ENCODE measurements at places on chromosomes 1 and 21.

- DNase-seq, result no peak
Observed at GRCh38 chr1:232074265-232074664, 447.7 kb downstream of the DISC1 start.

DNA sequence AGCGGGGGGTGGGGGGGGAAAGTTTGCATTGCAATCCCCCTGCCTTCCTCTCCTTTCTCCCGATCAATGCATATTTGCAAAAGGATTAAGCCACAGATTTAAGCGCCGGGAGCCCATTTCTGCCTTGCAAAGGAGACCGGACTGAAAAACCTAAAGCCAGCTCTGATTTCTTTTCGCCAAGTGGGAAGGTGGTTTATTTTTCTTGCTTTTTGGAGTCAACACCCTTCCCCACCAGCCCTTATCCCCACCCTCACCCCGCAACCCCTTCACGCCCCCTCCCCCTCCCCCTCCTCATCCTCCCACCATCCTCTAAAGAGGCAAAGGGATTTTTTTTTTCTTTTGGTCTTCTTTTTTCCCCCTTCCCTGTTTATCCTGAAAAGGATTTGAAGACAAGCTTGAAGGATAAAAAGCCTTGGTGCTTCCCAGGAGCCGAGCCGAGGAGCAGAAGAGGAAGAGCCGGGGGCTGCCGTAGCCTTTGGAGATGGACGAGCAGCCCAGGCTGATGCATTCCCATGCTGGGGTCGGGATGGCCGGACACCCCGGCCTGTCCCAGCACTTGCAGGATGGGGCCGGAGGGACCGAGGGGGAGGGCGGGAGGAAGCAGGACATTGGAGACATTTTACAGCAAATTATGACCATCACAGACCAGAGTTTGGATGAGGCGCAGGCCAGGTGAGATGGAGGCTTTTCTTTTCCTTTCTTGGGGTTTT, 513 bp downstream of the PBX1 start:
- no peak for DNase-seq

GRCh38 chr21:44900559-44901251, 20.0 kb downstream of the ITGB2 start:
- no peak for DNase-seq

DNA sequence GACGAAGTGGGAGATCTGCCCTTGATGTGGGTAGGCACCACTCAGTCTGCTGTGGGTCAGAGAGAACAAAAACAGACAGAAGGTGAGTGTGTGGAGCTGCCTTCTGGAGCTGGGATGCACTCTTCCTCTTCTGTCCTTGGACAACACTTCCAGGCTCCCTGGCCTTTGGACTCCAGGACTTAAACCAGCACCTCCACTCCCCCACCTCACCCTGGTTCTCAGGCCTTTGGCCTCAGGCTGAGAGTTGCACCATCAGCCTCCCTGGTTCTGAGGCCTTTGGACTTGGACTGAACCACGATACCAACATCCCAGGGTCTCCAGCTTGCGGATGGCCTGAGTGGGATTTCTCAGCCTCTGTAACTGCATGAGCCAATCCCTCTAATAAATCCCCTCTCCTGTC, 68.1 kb upstream of the STUM start:
- no peak for DNase-seq

DNA sequence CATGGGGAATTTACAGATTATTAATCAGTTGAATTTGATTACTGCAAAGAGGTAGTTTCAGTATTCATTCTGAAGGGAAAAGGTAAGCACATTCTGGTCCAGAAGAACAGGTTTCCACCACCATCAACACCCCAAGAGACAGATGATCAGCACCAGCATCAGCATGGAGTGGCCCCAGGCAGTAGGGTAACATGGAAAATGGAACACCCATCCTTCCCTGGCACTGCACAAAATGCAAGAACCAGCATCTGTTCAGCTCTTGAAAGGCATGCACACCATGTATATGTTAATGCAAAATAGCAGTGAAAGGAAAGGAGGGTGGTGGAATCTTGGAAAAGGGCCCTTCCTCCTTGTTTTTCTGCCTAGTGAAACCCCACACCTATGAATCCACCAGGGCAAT, 9.2 kb downstream of the HSD3B1 start:
- DNase-seq, result no peak

DNA sequence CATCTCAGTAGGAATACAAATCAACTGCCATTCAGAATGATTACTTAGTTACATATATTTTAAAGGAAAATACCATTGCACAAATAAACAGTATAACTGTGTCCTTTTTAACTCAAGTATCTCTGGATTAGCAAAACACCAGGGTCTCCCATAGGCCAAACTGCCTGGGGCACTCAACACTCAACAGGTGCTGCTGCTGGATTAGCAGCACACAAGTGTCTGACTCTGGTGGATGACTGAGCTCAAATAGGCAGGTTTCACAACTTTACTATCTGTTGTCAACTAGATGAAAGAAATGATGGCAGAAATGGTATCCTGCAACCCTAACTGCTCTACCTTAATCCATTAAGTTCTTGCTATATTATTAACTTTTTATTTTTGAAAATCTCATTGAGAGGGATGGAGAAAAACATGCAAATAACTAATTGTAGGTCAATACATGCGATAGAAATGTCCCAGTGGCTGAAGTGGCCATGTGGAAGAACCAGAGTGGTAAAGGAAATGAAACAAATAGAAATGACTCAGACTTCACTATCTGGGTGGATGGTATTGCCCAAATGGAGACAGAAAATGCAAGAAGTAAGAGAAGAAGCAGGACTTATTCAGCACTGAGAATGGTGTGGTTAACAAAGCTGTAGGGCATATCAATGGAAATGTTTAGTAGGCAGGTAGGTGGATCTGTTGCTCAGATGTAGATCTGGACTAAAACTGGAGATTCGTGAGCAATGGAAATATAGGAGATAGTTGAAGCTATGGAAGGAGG, 90.8 kb upstream of the CCDC190 start:
- DNase-seq, result no peak

DNA sequence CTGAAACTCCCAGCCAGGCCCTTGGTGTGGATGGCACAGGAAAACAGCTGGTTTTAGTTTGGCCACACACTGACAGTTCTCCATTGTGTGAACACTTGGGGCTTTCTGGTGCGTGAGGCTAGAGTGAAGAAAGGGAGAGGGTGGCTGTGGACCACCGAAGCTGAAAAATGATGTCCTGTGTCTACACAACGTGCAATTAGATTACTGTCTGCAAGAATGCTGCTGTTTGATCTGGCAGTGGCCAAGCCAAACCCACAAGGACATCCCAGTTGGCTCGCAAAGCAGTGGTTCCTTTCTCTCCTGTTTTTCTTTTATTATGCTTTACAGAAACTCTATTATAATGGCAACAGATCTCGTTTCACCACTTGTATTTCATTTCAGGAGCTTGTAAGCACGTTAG, 58.9 kb downstream of the ERG start:
- no peak for DNase-seq

DNA sequence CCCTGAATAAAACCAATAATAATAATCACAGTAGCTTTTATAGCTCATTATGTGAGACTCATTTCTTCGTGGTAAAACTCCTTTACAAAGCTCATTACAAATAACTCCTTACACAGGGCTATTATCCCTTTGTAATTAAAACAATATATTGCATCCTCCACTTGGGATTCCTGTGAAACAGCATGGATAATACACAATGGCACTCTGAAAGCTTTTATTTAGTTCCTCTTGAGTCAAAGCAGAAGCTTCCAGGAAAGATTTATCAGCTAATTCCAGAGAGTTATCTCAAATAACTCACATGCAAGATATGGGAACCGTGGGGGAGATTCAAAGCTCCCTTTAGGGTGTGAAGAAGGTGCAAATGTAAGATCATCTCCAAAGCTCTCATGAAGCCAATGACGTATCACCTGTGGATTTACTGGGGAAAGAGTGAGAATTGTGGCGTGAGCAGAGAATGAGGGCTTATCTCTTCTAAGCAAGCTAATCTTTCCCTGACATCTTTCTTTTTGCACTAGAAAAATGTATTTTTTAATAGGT, 60.4 kb upstream of the GJA5 start:
- DNase-seq, result peak; percentile 20

- no peak for DNase-seq
Observed at GRCh38 chr1:8211251-8211882, 106.5 kb upstream of the SLC45A1 start.

DNA sequence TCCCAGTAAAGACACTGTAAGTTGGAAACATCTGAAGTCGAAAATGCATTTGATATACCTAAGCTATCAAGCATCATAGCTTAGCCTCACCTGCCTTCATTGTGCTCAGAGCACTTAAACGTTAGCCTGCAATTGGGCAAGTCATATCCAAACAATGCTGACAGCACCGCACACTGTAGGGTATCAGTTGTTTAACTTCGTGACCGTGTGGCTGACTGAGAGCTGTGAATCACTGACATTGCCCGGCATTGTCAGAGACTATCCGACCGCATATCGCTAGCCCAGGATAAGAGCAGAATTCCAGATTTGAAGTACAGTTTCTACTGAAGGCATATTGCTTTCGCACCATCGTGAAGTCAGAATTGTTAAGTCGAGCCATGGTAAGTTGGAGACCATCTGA, 41.5 kb downstream of the GALNT2 start:
- DNase-seq, result no peak

- DNase-seq, result no peak
Observed at GRCh38 chr1:28956038-28956464, 41.7 kb downstream of the EPB41 start.

- no peak for DNase-seq
Observed at GRCh38 chr21:35081861-35082260, 32.8 kb upstream of the RUNX1 start.

DNA sequence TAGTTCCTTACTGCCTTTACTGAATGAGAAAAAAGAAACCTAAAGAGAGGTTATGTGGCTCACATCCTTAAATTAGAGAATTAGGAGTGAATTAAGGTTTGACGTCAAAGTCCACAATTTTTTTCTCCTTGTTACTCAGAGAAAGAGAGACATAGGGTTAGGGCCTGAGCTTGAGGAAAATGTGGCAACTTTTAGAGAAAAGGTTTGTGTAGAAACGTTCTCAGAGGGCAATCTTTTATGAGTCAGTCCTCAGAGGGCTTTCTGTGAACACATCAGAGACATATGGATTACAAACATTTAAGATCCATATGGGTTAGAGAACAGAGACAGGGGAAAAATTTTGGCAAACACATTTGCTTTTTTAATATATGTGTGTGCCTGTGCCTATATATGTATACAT, 242.8 kb downstream of the TGFB2 start:
- DNase-seq, result no peak

DNA sequence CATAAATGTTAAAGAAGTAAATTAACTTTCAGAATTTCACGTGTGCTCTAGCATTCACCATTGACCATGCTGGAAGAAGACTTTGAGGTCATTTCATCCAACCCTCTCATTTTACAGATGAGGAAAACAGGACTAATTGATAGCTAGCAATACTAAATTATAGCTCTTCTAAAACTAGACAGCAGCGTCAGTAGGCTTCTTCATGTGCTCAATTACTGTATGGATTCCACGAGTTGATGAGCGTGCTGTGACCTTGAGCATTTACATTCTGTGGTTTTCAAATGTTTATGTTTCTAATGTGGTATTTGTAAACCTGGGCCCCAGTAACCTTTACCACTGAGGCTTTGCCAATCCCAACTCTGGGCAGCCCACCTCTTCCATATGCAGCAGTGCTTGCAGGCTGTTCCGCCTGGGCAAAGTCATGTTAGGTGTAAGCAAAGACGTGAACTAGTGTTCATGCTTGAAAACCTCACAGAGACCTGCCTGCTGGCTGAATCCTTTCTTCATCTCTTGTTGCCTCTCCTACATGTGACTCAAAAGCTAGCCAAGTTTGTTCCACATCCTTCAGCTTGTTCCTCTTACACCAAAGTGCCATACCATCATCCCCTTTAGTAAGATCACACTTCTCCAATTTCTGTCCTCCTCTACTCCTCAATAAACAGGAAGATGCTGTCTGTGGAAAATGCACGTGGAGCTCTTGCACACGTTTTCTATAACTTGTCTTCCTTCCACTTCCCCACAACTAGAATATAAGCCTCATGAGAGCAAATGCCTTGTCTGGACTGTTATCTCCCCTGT, 17.2 kb downstream of the KCNJ15 start:
- no peak for DNase-seq

DNA sequence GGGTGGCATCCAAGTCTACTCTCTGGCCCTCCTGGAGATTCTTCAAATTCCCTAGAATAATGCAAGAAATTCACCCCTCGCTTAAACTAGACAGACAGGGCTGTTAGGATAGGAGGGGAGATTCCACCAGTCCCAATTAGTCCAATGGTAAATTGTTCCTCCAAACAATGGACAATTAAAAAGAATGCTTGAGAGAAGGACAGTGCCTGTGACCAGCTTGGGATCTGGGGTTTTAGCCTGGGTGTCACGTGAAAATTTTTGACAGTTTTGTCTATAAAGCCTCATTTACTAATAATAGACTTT, 177.7 kb upstream of the RAB4A start:
- DNase-seq, result no peak

DNA sequence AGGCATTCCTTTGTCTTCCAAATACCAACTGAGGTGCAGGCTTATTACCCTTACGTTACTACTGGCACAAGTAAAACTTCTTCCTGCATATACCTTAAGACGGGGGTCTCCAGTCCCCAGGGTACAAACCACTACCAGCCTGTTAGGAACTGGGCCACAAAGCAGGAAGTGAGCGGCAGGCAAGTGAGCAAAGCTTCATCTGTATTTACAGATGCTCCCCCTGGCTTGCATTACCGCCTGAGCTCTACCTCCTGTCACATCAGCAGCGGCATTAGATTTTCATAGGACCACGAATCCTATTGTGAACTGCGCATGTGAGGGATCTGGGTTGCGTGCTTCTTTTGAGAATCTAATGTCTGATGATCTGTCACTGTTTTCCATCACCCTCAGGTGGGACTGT, 113.1 kb downstream of the SLC45A1 start:
- no peak for DNase-seq

- no peak for DNase-seq
Observed at GRCh38 chr1:96559707-96560596, 161.6 kb upstream of the PTBP2 start.

DNA sequence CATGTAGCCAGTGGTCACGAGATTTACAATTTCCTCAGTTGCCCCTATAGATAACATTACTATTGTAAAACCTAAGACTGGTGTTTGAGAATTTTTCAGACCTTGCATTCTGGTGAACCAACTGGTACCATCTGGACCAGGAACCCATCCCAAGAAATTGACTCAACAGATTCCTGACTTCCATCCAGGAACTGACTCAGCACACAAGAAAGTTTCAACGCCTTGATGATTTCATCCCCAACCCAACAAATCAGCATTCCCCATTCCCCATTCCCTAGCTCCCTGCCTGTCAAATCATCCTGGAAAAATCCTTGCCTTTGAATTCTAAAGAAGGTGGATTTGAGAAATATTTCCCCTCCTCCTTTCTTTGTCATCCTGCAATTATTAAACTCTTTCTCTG, 529.8 kb upstream of the PRMT6 start:
- DNase-seq, result no peak

DNA sequence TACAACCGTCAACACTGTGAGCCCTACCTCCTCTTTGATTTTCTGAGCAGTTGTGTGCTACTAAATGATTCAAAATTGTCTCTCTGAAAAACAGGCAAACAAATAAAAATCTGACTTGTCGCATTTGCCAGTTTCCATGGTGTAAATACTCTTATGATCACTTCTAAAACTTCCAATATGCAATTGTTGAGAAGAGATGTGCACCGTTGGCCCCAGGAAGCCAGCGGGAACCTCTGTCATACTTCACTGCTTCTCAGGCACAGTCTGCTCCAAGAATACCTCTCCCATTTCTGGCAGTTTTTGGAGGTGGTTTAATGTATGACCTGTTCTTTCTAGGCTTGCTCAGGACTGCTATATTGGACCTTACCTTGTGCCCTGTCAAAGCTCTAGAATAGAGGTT, 196.0 kb upstream of the NCAM2 start:
- DNase-seq, result no peak

GRCh38 chr1:205064301-205064700, 20.0 kb downstream of the TMEM81 start:
- DNase-seq, result no peak

GRCh38 chr1:166489670-166490436, 323.1 kb upstream of the FAM78B start:
- DNase-seq, result peak; percentile 56
